ENCODE measurements at places on chromosomes 11 and 22.

DNA sequence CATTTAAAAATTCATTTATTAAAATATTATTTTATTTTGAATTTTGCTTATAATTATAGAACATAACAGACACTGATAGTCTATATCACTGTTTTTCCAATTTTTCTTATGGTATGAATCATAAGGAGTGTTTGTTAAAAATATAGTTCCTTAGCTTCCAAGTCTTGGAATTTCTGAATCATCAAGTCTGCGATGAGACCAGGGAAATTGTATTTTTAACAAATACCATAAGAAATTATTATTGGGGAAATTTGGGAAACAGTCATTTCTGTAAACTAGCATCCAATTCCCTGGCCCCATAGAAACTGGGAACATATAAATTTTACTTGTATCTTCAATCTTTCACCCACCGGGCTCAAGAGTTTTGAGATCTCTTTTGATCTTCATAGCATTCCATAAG is 38.0 kb upstream of the PICALM start:
- no peak for DNase-seq

DNA sequence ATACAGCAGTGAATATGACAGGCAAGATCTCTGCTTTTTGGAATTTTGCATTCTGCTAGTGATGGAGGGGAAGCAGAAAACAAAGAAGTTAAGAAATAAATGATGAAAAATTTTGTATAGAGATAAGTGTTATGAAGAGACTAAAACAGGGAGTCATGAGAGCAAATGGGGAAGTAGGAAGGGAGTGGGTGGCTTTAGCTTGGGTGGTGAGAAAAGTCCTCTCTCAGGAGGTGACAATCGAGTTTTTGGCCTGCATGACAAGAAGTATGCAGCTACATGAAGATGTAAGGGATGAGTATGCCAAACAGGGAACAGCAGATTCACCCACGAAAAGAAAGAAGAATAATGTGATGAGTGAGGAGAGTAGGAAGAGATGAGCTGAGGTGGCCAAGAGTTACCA is 80.7 kb upstream of the MPPED2 start:
- DNase-seq = no peak

GRCh38 chr11:12330485-12331231 is 46.7 kb upstream of the PARVA start:
- peak; percentile 36 for DNase-seq

DNA sequence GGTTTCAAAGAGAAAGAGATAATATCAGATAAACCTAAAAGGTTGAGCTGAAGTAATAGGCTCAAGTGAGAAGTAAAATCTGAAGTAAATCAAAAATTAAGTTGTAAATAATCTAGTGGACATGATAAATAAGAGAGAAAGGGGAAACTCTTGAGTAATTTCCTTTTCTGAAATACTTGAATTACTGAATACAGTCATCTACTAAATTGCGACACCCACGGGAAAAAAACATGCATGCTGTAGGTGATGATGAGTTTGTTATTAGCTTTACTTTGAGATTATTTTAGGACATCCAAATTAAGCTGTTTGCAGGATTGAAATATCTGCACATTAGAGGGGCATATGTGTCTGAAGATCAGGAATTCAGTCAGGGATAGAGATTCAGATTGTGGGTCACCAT is 50.0 kb upstream of the CARD18 start:
- no peak for DNase-seq
